ENCODE measurements at places on chromosomes 1 and 21.
A peak's percentile ranks its signal among the peaks of the same experiment; 100 is the strongest.

DNA sequence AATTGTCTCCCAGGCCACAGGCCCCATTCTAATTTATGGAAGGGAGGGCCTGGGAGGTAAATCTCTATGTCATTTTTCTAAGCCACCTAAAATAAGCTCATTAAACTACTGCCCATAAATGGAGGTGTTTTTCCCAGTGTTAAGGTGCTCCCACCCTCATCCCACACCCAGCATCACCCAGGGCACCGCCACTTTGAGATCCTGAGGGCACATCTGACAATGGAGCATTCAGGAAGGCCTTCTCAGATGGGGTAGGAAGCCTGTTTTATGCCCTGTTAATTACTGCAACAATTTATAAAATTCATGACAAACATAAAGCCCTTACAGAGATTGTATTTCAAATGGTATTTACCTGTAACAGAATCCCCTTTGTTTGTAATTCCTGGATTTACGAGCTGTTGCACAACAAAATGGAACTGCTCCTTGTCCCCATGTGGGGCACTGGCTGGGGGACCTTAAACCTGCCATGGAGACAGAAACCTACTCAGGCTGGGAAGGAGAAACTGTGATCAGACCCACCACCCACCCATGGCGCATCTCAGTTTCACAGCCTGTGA, 319.5 kb upstream of the USP24 start:
- DNase-seq: no peak

- DNase-seq: no peak
Measured at GRCh38 chr21:23664193-23664694, 1943.0 kb downstream of the MRPL39 start.

GRCh38 chr1:53662169-53662568, 76.8 kb downstream of the GLIS1 start:
- no peak for DNase-seq

DNA sequence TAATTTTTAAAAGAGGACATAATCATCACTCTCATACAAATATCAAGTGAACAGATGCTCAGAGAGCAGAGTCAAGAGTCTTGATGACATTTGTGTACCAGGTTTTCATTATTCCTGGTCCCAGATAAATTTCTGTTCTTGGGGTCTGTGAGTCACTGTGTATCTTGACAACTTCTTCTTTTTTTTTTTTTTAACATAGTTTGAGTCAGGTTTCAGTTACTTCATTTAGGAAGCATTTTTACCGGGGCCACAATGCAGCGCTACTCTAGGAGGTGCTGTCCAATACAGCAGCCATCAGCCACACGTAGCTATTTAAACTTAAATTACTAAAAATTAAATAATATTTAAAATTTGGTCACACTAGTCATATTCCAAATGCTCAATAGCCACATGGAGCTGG, 188.1 kb upstream of the SAMSN1 start:
- no peak for DNase-seq

- DNase-seq: no peak
Measured at GRCh38 chr21:29470397-29470796, 171.7 kb downstream of the BACH1 start.

DNA sequence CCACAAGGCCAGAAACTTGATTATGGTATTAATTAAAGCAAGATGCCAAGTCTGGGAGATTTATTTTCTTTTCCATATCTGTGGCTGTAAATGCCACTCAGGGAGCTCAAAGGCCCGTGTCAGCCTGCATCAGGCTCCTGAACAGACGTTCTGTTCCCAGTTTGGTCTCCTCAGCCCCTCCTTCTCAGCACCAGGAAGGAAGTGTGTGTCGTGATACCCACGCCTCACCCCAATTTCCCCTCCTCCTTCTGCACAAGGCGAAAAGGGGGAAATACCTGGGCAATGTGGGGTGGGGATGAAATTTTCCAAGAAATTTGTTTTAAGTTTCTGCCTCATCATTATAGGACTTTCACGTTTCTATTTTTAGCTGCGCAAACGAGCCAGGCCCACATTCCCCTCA, 112.0 kb downstream of the SYF2 start:
- DNase-seq: no peak

DNA sequence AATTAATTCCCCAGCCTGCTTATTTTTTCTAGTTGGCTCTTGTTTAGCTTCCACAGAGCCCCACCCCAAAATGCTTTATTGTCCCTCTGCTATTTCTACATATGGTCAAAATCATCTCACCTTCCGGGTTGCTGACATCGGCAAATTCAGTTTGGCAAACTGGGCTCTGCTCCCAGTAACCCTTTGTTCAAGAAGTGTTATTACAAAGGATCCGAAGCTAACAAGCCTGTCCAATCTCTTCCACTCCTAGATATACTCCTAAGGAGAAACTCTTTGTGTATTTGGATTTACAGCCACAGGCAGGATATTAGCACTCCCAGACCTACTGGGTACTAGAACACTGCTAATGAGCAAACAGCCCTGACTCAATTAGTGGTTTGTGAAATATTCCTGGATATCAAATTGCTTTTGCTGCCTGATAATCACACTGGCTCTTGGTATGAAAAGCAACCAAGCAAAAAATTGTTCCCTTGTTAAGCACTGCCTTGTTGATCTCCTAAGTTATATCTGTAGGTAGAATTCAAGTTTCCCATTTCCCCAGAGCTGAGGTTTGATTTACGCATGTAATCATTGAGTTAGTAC, 4.0 kb downstream of the JUN start:
- peak; percentile 77 for DNase-seq
